NCI-H187 treated with DMSO at 0.1 percent for 48 hours (cell line): ENCODE measurements at places on chromosomes 5 and 9.

- DNase-seq = no peak
Observed at GRCh38 chr5:141958113-141958512, at the start of gene PCDH12. TSS of gene PCDH12 (minus strand) at chr5:141958202. CDS start at chr5:141957851, 351 bp downstream.

DNA sequence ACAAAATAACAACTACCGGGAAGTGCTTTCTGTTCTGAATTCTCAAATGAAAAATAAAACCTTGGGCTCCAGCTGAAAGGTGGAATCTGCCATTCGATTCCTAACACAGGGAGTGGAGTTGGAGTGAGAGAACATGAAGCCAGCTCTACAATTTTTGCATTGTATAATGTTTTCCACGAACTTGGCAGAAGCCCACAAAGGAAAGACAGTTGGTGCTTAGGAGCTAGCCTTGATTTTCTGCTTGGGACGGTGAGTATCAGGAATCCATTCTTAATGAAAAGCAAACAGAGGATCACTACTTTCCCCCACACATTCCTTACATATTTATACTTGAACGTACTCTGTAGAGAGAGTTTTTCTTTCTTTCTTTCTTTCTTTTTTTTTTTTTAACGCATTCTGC lies 74.2 kb upstream of the FBXL7 start:
- DNase-seq = no peak

DNA sequence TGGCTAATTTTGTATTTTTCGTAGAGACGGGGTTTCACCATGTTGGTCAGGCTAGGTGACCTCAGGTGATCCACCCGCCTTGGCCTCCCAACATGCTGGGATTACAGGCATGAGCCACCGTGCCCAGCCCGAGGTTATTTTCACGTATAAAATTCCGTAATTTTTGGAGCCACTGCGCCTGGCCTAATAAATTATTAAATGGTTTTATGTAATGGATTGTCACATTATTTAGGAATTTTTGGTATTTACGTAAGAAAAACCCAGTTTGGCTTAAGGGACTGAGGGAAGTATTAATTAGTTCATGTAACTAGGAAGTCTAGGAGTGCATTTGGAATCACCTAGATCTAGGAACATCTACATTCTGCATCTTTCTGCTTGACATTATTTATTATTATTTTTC lies 8.3 kb downstream of the GLE1 start:
- DNase-seq = no peak

DNA sequence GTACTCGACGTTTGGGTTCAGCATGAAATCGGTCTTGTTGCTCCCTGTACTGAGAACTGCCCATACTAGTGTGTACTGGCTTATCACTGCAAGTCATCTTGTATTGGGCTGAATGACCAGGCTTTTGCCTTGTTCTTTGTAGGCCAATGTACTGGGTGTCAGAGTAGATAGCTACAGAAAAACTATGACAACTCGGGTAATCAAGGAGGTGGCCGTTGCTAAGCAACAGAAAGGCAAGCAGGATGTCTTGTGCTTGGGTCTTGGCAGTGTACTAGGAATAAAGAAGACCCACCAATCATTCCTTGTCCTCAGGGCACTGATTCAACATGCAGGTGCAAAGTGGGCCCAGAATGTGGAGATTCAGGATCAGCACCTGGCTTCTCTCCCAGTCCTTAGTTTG lies 11.9 kb upstream of the SHISAL2B start:
- no peak for DNase-seq

DNA sequence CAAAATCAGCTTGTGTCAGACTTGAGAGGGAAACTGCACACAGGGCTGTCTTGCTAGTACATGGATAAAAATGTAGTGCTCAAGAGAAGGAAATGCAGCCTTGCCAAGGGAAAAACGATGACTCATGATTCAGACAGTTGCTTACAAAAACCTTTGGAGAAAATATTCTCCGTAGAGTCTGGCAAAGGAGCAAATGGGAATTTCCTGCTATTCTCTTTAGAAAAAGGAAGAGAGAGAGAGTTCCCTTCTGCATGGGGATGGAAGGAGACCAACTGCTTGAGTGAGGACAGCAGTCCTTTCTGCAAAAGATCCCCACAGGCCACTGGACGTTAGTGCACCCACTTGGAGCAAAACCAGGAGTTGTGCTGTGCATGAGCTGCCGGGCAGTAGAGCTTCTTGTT lies 7.6 kb downstream of the IFNB1 start:
- no peak for DNase-seq

- no peak for DNase-seq
Observed at GRCh38 chr9:19102181-19102630, 498 bp downstream of the HAUS6 start.

GRCh38 chr9:76443887-76444286 lies 15.1 kb upstream of the GCNT1 start:
- DNase-seq = no peak

DNA sequence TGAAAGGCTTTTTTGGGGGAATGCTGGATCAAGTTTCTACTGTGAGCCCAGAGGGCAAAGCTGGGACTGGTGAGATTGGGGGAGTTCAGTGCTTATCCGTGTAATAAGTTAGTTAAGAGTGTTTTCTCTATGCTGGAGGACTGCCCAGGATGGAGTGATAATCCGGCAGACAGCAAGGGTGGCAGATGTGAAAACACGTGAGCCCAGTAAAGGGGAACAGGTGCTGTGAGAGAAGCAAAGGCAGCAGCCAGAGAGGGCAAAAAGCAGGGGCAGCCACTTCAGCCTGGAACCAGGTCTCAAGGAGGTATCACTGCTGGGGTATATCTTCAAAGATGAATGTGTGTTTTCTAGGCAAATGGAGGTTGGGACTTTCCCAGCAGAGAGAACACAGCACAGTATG lies 53.9 kb downstream of the GALNT10 start:
- DNase-seq = no peak

DNA sequence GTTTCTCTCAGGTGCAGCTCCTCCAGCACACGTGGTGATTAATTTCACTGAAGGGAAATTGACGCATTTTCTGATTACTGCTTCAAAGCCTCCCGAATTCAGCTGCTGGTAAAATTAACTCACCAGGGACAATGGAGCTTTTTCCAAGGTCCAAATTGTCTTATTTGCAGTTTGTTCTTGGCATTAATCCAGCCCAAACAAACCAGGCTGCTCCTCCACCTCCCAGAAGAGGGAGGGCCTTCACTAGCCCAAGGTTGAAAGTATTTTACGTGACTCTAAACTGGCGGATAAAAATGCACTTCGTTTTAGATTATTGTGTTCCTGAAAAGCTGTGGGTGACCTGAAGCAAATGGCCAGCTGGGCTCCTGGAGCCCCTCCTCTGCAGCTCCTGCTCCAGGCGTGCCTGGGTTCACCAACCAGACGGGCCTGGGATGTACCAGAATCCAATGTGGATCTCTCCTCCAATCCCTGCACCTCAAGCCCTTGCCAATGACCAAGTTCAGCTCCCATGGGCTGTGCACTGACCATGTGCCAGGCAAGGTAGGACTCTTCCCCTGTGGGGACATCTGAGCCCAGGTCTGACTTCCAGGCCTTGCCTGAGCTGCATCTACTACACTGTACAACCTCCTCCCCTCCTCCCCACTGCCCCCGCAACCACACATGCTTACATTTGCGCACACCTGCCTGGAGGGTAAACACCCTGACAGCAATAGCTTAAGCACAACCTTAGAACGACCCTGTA lies 193.4 kb downstream of the CDK5RAP2 start:
- DNase-seq = no peak

DNA sequence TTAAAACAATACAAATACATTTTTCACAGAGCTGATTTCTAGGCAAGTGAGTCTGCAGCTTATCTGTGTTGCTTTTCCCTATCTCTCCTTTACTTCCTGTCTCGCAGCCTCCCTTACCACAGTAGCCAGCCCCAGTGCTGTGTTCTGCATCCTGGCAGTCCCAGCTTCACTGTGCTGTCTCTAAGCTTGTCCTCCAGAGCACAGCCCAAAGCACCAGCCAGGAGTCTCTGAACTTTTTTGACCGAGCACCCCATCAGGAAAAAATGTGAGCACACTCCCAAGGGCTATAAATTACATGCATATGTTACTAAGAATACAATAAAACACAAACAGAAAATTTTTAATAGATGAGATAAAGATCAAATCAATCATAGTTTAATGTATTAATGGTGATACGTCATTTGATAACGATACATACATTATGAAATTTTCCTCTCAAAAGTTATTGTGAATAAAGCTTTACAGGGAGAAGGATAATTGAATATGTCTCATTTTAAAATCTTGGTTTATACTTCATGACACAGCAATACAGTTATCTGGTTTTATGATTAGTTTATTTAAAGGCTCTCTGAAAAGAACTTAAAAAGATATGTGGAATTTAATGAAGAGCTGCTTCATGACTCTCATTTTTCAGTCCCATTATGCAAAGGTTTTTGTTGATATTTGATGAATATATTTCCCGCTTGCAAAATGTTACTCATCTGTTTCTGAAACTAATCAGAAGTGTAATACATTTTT lies 7.3 kb upstream of the RHOBTB3 start:
- DNase-seq = no peak
